NCI-H1436 treated with DMSO at 0.1 percent for 48 hours (cell line): ENCODE measurements at places on chromosomes 4 and X.

GRCh38 chr4:41838590-41838989 lies 90.1 kb upstream of the PHOX2B start:
- no peak for DNase-seq

- no peak for DNase-seq
These were observed 311.4 kb upstream of the NDST4 start for GRCh38 chr4:115424852-115425251.

DNA sequence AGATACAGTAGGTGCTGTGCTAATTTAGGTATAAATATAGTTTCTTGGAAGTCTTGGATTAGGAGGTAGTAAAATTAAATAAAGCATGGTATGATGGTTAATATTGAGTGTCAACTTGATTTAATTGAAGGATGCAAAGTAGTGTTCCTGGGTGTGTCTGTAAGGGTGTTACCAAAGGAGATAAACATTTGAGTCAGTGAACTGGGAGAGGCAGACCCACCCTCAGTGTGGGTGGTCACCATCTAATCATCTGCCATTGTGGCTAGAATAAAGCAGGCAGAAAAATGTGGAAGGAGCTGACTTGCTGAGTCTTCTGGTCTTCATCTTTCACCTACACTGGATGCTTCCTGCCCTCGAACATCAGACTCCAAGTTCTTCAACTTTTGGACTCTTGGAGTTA lies 153.7 kb upstream of the GK2 start:
- DNase-seq, result no peak

DNA sequence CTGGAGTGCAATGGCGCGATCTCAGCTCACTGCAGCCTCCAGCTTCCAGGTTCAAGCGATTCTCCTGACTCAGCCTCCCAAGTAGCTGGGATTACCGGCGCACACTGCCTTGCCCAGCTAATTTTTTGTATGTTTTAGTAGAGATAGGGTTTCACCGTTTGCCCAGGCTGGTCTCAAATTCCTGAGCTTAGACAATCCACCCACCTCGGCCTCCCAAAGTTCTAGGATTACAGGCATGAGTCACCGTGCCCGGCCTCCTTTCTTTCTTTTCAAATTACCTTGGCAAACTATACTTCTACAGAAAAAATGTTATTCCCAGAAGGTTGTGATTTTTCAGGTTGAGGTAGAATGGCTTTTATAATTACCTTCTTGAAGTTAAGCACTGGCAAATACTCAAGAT lies 321.9 kb upstream of the PRPS2 start:
- DNase-seq, result no peak

- no peak for DNase-seq
These were observed 630.8 kb upstream of the INTU start for GRCh38 chr4:127001933-127002332.

GRCh38 chrX:117839544-117839943 lies 277.1 kb downstream of the KLHL13 start:
- DNase-seq, result no peak

DNA sequence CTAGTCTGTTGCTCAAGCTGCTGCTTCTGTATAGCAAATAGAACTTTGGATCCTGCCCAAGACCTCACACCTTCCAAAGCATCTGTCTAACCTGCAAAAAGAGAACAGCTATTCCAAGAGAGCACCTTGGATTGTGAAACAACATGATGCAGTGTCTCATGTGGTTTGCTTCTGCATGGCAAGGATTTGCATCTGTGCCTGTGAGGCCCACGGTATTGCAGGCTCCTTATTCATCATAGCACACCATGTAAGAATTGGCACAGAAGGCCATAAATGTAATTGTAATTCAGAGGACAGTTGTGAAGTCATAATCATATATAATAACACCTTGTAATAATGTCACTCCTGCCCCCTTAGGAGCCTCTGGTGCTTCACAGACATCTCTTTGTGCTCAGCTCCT lies 147.1 kb downstream of the ZNF674 start:
- no peak for DNase-seq

DNA sequence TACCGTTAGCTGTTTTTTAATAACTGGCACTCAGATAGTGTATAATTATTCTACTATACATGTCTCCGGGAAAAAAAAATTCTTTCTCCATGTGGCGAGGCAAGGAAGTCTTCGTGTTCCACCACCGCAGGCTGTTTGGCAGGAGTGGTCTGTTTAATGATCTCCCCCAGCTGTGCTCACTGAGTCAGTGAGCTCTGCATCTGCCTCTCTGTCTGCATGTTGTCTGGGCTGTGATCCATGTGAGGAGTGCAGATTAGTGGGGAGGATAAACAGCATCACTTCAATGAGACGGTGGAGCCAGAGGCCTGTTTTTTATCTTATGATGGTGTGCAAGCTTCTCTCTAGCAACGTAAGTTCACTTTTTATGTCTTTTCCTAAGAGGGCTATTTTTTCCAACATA lies 69.8 kb downstream of the RPS3A start:
- DNase-seq, result no peak

- no peak for DNase-seq
These were observed 31.1 kb downstream of the GRID2 start for GRCh38 chr4:92334716-92335350.

DNA sequence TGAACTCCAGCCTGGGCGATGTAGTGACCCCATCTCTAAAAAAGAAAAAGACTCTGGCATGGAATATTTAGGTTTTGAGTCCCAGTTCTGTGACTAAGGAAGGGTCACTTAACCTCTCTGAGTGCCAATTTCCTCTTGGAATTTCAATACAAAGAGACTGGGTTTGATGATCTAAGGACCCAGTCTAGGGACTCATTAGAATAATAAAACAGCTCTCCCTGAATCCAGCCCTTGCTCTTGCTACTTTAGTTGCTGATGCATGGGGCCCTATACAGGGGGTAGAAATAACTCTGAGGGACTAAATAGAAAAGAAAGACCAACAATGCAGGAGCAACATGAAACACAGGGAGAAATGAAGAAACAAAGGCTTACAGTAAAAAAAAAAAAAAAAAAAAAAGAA lies 12.6 kb downstream of the C4orf54 start:
- no peak for DNase-seq

DNA sequence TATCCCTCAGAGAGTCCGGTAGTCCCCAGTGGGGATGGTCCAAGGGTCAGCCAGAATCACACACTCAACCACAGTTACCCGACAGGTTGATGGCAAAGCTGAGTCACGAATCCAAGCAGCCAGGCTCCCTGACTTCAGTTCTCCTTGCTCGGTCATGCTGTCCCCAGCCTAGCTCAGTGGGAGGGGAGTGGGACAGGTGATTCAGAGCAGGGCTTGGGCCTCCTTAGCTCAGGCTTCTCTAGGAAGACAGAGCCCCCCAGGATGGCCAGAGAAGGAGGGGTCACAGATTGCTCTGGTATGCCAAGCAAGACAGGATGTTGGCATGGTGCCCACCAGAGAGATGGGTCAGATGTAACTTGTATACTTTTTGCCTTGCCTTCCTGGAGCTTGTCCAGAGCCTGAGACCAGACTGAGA lies 66.5 kb downstream of the EFNB1 start:
- DNase-seq, result no peak

DNA sequence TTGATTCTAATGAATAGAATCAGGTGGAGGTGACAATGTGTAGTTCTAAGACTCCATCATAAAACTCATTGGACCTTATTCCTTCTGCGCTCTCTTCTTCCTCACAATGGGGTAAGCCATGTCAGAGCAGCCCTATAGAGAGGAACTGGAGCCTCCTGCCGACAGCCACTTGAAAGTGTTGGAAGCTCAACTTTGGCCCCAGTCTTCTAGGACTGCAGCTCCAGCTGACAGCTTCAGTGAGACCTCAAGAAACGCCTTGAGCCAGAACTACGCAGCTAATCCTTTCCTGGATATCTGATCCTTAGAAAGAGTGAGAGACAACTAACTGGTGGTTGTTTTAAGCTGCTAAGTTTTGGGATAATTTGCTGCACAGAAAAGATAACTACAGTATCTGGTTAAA lies 22.1 kb upstream of the ADH7 start:
- DNase-seq, result no peak

DNA sequence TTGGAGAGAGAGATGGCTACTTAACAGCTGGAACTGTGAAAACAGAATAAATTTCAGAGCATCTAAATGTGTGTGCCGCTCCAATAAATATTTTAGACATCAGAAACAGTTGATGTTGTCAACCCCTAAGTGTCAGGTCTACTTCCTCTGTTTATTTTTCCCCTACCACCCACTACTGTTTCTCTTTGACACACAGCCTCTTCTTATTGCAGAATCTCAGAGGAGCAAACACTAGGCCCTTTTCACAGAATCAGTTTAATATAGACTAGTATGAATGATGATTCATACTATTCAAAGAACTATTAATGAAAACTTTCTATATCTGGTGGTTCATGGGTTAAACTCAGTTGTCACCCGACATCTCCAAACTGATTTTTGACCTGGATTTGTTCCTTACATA lies 33.9 kb downstream of the NAA11 start:
- no peak for DNase-seq

GRCh38 chr4:150009533-150009932 lies 68.7 kb upstream of the DCLK2 start:
- DNase-seq, result no peak

- no peak for DNase-seq
These were observed 688 bp downstream of the UFSP2 start for GRCh38 chr4:185424905-185425646.

DNA sequence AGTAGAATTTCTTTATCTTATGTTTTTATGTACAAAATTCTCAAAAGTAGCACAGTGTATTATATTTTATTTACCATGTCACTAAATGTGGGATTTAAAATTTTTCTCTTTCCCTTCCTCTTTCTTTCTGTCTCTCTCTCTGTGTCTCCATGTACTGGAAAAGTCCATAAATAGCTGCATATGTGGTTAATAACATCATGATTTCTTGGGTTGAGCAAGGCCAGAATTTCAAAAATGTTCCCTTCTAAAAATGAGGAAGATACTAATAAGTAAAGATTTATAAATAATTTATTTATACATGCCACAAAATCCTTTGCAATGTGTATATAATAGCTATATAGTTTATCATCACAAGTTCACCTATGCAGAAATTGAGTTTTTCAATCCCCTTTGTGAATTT lies 29.1 kb upstream of the DKK2 start:
- DNase-seq, result no peak

DNA sequence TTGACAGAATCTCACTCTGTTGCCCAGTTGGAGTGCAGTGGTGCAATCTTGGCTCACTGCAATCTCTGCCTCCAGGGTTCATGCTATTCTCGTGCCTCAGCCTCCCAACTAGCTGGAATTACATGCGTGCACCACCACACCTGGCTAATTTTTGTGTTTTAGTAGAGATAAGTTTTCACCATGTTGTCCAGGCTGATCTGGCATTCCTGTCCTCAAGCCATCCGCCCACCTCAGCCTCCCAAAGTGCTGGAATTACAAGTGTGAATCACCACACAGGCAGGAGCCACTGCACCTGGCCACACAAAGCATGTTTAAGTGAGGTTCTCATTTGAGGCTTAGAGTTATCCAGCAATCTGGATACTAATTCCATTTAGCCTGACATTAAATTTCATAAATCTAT lies 180.9 kb upstream of the GRID2 start:
- no peak for DNase-seq

- no peak for DNase-seq
These were observed 150.6 kb downstream of the RASL11B start for GRCh38 chr4:53012738-53013137.

GRCh38 chr4:54800831-54801530 lies 143.2 kb downstream of the KIT start:
- no peak for DNase-seq

GRCh38 chr4:37793562-37793961 lies 32.9 kb upstream of the PGM2 start:
- DNase-seq, result no peak

GRCh38 chr4:13399257-13399656 lies 84.9 kb downstream of the RAB28 start:
- DNase-seq, result no peak

DNA sequence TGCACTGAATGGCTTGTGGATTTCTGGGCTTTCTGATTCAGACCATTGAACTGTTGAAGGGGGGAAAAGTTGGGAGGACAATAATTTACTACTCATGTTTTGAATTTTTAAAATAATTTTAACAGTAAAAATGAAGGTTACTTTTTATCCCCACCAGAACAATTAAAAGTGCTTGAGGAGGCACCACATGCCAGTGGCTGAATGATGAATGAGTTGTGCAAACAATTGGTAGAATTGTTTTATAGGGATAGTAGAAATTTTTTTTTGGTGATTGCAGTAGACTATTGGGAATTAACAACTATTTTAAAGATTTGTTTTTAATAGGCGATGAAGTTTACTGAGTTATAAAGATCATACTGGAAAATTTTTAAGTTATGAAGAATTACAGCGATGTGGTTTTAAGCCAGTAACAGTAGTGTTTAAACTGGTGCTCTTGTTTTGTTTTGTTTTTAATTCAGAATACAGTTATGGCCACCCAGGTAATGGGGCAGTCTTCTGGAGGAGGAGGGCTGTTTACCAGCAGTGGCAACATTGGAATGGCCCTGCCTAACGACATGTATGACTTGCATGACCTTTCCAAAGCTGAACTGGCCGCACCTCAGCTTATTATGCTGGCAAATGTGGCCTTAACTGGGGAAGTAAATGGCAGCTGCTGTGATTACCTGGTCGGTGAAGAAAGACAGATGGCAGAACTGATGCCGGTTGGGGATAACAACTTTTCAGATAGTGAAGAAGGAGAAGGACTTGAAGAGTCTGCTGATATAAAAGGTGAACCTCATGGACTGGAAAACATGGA lies 2.7 kb downstream of the REST start:
- no peak for DNase-seq

- no peak for DNase-seq
These were observed 1.4 kb downstream of the TMA16 start for GRCh38 chr4:163495900-163496299.

GRCh38 chrX:6026980-6027379 lies 201.7 kb downstream of the NLGN4X start:
- no peak for DNase-seq

DNA sequence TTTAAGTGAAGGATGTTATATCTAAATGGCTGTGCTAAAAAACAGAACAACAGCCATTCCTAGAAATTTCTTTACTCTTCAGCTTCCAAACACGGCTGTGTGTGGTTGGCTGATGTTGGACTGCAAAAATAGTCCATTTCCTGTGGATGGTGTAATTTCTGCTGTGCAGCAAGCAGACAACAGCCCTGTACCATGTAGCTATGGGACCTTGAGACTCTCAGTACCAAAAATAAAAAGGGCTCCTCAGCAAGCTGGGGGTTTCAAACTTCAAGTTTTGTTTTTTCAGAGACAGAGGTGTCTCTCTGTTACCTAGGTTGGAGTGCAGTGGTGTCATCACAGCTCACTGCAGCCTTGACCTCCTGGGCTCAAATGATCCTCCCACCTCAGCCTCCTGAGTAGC lies 18.1 kb downstream of the CD40LG start:
- DNase-seq, result no peak

- no peak for DNase-seq
These were observed 566.3 kb downstream of the IL15 start for GRCh38 chr4:142202404-142203332.

DNA sequence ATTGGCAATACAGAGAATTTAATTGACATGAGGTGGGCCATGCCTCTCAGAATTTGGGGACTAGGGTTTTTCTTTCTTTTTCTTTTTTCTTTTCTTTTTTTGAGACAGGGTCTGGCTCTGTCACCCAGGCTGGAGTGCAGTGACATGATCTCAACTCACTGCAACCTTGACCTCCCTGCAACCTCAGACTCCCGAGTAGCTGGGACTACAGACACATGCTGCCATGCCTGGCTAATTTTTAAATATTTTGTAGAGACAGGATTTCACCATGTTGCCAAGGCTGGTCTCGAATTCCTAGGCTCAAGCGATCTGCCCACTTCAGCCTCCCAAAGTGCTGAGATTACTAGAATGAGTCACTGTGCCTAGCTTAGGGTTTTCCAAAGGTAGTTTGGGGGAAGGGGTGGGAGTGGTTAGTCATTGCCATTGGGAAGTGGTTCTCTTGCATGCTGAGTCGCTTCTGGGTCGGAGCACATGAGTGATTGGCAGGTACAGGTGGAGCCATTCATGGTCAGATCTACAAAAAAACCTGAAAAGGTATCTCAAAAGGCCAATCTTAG lies 54.5 kb downstream of the MID2 start:
- DNase-seq, result no peak
